RWPE2 (cell line): ENCODE measurements at places on chromosomes 4 and X.
A peak's percentile ranks its signal among the peaks of the same experiment; 100 is the strongest.

- no peak for DNase-seq
Observed at GRCh38 chr4:27861381-27861787, 1000.7 kb downstream of the STIM2 start.

DNA sequence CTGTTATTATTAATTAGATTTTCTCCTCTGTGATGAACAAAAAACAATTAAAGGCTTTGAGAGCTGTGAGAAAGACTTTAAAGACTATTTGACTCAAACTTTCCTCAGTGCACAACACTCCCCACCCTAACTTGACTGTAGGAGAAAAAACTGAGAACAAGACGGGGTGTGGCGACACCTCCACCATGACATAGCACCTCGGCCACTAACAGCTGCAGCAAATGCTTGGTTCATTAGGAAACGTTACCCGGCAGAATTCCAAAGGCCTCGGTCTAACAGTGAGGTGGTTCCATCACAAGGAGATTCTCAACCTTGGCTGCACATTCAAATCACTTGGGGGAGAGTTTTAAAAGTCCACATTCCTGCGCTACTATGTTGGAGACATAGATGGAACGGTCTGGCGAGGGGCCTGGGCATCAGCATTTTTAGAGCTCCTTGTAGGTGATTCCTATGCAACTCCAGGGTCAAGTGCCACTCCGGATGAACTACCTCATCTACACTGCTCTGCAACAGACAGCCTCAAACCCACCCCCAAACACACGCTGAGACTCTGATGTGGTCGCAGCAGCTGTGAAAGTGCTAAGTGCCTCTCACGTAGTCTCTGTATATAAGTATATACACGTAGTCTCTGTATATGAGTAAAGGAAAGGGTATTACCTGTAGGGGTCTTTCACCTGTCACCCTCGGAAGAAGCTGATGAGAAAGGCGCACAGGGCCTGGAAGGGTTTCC, 1.0 kb downstream of the FGFBP2 start:
- no peak for DNase-seq

GRCh38 chr4:109016200-109016599, 253.3 kb upstream of the ETNPPL start:
- no peak for DNase-seq

- no peak for DNase-seq
Observed at GRCh38 chrX:11461201-11462001, 168.2 kb downstream of the AMELX start.

DNA sequence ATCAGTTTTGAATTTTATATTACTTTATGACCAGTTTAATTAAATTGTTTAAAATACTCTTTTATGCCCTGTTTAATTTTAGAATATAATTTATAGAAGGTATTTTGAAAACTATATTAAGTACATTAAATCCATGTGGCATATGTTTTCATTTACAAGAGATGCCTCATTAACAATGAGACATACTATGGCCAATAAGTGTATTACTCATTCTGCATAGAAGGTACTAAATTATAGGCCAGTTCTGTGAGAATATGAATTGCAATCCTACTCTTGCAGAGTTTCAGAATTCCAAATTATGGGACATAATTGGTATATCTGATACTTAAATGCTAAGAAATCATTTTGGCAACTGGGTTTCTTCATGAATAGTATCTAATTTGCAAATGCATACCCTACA, 951.1 kb downstream of the FAT4 start:
- DNase-seq: no peak

DNA sequence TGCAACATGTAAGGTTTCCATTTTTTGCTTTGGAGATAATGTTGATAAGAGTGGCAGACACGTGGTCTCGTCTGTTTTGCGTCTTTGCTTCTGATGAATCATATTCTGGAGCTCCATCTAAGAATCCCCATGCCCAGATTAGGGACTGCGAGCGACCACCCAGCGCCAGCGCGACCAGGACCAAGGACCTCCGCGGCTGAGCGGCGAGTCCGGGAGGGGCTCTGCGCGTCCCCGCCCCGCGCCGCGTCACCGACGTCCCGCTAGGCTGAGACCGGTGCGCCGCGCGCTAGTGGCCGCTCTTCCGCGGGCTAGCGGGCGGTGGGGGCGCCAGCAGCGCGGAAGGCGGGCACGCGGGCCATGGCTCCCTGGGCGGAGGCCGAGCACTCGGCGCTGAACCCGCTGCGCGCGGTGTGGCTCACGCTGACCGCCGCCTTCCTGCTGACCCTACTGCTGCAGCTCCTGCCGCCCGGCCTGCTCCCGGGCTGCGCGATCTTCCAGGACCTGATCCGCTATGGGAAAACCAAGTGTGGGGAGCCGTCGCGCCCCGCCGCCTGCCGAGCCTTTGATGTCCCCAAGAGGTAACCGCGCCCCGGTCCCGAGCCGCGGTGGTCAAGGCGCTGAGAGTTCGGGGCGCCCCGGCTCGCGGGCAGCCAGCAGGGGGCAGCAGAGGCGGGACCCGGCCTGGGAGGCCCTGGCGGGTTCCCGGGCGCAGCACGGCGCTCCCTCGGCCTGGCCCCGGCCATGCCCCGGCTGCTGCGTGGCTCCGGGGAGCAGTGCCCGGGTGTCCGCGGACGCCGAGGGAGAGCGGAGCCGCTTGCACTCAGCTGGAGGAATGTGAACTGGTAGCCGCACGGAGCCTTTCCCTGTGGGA, at the start of gene SRD5A3:
SRD5A3 (plus strand) TSS at position 263 of the 871 bp plus-strand sequence; CDS start at position 358, 95 bp downstream.
- DNase-seq: no peak

DNA sequence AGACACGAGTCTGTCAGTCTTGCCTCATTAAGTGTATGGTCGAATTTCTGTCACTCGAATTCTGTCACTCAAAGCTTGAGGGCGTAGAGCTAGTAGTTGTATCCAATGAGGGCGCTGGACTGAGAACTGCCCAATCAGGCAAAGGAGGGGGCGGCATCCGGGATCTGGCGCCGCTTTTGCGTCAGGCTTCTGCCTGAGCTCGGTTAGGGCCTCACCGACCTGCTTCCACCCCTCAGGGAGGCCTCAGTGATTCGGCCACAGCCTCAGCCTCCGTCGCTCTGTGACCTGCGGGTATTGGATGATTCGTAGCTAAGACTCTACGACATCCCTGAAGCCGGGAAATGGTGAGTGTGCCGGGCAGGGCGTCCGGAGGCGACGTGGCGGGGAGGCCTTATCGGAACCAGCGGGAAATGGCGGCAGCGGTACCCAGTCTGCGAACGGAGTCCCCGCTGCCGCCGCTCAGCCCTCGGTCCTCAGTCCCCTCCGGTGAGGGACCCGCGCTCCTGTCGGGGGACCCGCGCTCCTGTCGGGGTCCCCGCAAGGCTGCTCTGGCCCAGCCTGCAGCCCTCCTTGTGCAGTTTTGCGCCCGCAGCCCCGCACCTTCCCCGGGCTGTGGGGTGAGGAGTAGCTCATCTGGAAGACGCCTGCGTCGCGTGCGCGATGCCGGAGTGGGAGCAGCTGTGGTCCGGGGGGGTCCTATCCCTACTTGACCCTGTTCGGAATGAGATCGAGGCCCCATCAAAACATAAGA, 88.3 kb downstream of the ZNF718 start:
- DNase-seq: peak; percentile 80

DNA sequence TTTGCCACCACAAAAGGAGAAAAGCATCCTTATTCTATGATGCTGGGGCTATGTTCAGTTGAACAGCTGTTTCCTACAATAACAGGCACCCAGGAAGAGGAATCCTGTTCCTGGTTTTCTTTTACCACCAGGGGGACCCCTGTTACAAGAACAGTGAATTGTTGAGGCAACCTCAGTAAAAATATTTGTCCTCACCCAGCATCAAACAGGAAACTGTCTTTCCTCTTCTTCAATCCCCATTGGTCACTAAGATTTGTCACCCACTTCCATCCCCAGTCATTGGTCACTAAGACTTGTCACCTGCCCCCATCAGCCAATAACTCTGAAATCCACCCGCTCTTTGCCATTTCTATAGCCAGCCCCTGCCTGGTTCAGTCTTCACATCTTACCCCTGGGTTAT, 143.5 kb upstream of the GALNT7 start:
- DNase-seq: no peak

- no peak for DNase-seq
Observed at GRCh38 chr4:62797221-62797620, 1597.1 kb downstream of the ADGRL3 start.

DNA sequence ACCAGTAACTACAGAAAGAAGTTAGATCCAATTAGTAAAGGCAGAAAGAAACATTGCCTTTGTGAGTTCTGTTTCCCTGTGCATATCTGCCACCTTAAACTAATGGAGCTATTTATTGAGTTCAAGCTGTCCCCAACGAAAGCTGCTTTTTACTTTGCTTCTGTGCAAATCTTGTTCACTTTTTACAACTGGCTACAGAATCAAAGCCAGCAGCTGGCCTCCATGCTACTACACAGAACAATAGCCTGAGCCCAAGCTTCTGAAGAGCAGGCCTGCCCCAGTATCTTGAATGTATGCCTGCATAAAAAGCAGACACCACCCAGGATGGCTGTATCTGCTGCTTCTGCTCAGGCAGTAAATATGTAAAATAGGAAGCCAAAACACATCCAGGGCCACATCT, 28.1 kb downstream of the ANK2 start:
- DNase-seq: no peak

- DNase-seq: peak; percentile 68
Observed at GRCh38 chr4:684623-685327, 4.2 kb downstream of the SLC49A3 start.

- DNase-seq: no peak
Observed at GRCh38 chr4:94852616-94853015, 94.9 kb downstream of the BMPR1B start.

DNA sequence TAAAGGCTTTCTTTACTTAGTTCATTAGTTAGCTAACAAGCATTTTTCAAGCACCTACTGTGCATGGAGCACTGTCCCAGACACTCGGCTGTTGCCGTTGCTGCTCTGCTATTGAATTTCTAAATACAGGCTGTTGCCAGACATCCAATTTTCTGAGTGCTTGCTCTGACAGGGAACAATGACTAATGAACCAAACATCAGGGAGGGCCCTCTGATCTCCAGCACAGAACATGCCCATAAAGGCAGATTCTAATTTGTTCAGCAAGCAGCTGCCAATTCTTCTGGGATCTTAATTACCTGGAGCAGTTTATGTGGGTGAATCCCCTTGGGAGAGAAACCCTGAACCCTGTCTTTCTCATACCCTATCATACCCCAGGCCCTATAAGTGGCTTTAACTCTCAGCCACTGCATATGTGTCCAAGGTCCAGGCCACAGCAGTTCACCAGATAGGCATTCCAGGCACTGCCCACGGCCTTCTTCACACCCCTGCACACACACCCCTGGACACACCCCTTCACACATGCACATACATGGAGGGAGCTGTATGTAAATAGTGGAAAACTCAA, 27.9 kb downstream of the TSC22D3 start:
- peak; percentile 71 for DNase-seq

GRCh38 chr4:26183017-26183416, 137.8 kb upstream of the RBPJ start:
- no peak for DNase-seq

DNA sequence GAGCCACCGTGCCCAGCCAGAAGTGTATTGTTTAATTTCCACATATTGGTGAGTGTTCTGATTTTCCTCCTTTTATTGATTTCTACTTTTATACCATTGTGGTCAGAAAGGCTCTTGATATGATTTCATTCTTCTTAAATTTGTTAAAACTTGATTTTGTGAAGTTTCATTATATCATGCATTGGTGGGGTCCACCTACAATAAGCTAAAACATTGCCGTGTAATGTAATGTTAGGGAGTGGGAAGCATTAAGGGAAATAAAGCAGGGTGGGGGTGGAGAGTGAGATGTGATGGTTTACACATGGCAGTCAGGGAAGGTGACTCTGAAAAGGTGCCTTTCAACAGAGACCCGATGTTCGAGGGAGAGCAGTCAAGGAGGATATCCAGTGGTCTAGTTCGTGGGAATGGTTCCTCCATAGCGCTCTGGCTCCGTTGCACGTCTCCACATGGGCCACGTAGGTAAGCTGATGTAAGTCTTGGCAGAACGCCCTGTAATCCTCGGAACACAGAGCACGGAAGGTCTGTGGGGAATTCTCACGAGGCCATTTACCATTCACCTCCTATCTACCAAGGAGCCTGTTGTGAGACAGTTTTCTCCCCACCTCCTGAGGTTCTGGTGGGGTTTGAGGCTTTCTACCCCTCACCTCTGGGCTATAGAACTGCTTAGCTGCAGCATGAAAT, 7.7 kb upstream of the WDR13 start:
- DNase-seq: no peak

DNA sequence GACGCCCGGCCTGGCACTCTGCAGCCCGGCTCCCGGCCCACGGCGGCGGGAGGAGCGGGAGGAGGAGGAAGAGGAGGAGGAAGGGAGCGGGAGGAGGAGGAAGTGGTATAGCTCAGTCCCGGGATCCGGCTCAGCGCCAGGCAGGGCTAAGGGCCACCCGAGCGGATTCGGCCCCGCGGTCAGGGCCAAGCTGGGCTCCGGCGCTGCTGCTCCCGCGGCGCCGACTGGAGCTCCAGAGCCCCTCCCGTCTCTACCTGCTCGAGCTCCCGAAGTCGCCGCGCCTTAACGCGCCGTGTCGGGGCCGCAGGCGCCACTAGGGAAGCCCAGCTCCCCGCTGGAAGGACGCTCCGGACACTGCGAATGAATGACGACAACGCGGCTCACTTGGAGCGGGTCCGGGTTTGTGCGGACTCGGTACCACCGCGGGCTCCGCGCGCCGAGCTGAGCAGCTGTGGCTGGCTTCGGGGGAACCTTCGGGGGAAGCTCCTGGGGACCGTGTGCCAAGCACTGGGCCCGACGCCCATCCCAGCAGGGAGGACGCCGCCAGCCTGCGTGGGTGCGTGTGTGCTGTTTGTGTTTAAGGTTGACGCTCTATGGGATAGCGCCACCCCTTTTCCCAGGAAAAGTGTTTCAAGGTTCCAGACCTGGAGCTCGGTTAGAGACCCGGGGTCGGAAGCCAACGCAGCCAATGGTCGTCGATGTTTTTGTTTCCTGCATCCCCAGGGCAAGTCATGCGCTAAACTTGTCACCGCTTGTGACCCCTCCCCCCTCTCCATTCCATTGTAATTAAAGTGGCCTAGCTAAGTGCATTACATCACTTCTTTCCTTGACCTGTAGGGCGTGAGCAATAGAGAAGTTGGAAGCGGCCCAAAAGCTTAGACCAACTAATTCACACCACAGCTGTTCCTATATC, at the start of gene TBC1D9:
TBC1D9 (minus strand) TSS at position 67 of the 913 bp plus-strand sequence. CDS start 340 bp downstream, outside the sequence.
- peak; percentile 70 for DNase-seq

DNA sequence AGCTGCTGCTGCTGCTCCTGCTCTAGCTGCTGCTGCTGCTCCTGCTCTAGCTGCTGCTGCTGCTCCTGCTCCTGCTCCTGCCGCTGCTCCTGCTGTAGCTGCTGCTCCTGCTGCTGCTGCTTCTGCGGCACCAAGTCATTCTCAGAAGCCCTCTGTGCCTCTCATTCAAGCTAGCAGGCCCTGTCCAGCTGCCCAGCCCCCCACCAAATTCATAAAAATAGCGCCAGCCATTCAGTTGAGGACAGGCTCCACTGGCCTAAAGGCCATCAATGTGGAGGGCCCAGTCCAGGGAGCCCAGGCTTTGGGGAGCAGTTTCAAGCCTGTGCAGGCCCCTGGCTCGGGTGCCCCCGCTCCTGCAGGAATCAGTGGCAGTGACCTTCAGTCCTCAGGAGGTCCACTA, 3.9 kb downstream of the SUPT20HL1 start:
- DNase-seq: no peak
